ENCODE measurements at places on chromosomes 6 and 20.

- DNase-seq = no peak
These were observed 48.7 kb downstream of the NUDT3 start for GRCh38 chr6:34343806-34344205.

DNA sequence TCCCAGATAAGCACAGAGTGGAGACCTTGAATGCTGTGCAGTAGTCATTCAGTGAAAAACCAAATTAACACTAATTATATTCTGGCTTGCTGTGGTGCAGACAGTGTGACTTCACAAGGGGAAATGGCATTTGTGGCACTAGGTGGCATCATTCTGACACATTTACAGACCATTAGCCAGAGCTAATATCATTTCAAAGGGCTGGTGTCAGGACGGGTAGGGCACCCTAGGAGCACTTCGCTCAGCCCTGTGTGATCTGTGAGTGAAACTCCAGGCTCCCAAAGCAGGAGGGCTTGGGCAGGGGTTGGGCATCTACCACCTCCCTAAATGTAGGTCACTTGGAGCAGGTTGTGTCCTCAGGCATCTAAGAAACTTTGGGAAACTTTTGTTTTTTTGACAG, 555.8 kb downstream of the PKHD1 start:
- no peak for DNase-seq

- no peak for DNase-seq
These were observed 55.5 kb upstream of the CCDC167 start for GRCh38 chr6:37555040-37555781.

DNA sequence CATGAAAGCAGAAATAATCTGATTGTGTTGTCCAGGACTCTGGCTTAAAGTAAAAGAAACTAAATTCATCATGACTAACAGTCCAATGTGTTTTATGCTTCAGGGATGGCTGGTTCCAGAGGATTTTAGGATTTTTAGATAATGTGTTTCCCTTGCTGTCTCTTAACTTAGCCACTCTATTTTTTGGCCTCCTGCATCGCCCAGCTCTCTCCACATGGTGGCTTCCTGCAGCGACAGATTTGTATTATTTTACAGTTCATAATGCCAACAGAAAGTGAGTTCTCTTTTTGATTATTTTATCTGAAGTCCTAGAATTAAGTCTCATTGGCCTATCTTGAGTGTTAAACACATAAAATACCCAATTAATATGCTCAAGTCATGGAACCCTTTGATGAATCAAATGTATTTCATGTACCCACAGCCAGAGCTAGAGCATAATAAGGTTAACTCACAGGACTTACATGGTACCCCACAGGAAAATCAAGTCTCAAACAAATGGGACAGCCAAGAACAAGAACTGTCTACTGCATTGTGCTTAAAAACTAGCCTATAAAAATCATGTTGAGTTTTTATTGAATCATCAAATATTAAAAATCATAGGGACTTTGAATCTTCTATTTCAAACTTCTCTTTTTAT, 582.5 kb downstream of the DOK5 start:
- DNase-seq = no peak

DNA sequence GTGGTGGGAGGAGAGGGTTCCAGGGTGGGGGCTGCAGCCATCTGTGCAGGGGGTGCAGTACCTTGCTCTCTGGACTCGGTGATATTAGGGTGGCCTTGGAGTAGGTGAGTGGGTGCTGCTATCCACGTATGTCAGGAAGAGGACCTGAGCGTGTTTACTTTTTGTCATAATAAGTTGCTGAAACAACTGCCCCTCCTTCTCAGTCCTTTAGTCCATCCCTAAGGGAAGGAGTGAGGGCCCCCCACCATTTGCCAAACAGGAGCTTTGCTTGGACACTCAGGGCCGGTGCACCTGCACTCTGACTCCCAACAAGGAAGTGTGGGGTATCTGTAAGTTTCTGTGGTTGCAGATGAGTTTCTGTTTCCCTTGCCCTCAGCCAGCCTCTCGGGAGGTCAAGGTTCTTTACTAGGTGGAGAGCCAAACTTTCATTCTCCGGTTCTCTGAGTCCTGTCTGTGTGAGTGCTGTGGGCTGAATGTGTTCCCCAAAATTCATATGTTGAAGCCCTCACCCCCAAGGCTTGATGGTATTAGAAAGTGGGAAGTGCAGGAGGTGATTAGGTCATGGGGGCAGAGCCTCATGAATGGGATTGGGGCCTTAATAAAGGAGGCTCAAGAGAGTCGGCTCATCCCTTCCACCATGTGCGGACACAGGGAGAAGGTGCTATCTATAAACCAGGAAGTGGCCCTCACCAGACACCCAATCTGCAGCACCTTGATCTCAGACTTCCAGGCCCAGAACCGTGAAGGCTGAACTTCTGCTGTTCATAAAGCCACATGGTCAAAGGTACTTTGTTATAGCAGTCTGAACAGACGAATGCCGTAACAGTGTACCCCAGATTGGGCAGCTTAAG, 19.6 kb upstream of the CCR6 start:
- DNase-seq = no peak

- no peak for DNase-seq
These were observed 128.3 kb upstream of the TBX18 start for GRCh38 chr6:84892671-84893070.

- no peak for DNase-seq
These were observed 9.0 kb upstream of the SLC2A12 start for GRCh38 chr6:134061440-134061839.

DNA sequence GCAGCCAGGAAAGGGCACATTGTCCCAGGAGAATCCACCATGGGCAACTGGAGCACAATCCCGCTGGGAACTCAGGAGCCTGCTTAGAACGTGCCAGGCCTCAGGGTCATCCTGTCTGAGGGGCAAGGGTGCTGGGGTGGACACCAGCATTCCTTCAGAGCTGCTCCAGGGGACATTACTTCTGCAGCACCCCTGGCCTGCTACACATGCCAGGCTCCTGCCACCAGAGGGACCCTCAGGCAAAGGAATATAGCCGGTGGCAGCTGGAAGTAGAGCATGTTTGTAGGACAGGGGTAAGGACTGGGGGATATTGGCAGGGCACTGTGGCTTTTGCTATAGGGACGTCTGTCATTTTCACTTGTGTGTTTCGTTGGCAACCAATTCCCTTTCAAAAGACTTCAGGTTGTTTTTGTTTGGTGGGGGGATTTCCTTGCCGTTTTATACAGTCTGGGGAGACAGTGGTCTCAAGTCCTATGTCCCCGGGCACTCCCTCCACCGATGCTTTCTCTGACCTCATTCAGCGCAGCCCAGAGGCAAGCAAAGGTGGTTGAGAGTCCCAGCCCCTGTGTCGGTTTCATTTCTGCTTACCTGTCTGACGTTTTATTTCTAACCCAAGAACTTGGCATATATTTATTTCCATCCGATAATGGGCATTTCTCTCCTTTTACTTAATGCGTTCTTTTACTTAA, 130.8 kb downstream of the JPH2 start:
- peak; percentile 55 for DNase-seq

- no peak for DNase-seq
These were observed 589.2 kb downstream of the PHF3 start for GRCh38 chr6:64224819-64225218.

DNA sequence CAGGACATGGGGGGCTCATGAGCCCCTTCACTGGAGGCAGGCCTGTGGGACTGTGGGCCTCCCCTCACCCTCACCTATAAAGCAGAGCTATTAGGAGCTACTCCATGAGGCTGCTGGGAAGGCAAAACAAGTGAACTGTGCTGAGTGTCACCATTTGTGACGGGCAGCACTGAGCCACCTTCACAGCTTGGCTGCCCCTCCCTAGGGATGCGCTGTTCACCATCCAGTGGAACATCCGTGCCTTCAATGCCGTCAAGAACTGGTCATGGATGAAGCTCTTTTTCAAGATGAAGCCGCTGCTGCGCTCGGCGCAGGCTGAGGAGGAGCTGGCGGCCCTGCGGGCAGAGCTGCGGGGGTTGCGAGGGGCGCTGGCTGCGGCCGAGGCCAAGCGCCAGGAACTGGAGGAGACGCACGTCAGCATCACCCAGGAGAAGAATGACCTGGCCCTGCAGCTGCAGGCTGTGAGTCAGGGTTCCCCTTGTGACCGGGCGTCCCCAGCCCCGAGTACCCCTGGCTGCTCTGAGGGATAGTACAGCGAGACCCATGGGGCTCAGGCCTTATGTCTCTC, 38.4 kb downstream of the MYH7B start:
- DNase-seq = no peak

- no peak for DNase-seq
These were observed 10.8 kb downstream of the GSTA4 start for GRCh38 chr6:52984247-52984646.

- DNase-seq = no peak
These were observed 128.6 kb downstream of the RNF144B start for GRCh38 chr6:18515767-18516166.

- DNase-seq = no peak
These were observed 411.7 kb upstream of the SOX4 start for GRCh38 chr6:21181866-21182265.

DNA sequence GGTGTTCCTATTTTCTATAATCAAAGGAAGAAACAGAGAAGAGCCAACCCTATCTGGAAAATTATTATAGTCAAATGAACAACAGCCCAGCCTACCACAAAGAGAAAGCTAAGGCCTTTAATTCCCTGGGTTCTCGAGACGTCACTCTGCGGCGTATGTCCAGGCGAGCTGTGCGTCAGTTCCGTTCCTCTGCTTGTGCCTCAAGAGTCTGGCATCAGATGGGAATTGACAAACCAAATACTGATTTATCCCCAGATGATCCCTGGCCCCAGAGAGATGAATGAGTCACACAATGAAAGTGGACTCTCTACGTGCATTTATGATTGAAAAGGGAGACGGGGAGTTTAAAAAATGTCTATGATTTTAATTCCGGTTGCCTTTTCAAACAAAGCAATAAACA, 151.6 kb upstream of the PDE10A start:
- DNase-seq = no peak

DNA sequence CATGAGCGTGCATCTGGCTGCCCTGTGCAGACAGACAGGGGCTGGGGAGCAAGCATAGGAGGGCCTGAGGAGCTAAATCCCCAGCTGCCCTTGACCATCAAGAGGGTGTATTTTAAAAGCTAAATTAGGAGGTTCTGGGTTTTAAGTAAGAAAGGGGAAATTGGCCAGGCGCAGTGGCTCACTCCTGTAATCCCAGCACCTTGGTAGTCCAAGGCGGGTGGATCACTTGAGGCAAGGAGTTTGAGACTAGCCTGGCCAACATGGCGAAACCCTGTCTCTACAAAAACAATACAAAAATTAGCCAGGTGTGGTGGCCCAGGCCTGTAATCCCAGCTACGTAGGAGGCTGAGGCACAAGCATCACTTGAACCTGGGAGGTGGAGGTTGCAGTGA, 27.8 kb downstream of the SERPINB6 start:
- DNase-seq = peak; percentile 52

DNA sequence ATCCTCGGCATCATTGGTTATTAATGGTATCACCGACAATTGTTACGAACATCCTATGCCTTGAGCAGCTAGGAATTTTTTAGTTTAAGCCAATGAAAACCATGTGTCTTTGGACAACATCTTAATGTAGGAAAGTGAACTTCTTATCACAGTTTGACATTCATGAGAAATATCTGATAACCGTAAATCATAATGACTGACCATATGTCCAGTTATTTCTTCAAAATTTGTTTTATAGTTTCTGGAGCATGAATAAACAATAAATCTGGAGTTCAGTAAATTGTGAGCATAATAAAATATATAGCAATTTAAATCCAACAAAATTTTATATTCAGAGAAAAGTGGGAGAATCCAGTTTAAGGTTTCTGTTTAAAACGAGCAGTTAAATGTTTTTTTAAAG, 970.1 kb upstream of the ADGRB3 start:
- no peak for DNase-seq

- DNase-seq = no peak
These were observed 28.5 kb downstream of the TASP1 start for GRCh38 chr20:13610184-13610583.

- no peak for DNase-seq
These were observed 4.9 kb downstream of the SASH1 start for GRCh38 chr6:148347441-148348054.

GRCh38 chr6:17405944-17406245, 12.5 kb downstream of the CAP2 start:
- DNase-seq = no peak

DNA sequence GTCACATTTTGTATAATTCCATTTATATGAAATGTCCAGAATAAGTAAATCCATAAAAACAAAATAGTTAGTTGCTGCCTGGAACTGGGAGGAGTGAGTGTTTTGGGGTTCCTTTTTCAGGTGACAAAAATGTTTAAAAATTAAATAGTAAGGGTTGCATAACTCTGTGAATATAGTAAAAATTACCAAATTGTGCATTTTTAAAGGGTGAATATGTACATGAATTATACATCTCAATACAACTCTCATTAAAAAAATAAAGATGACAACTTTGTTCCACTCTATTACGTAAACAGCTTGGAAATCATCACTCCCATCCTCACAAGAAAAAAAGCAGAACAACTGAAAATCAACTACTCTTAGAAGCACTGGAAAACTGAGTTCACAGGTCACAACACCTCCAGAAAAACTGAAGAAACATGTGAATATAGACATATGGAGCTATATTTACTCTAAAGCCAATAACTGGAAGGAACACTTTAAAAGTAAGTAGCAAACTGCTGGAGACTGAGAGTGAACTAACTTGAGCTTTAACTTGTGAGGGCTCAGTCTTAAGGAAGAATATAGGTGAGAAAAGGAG, 40.0 kb downstream of the RANBP9 start:
- no peak for DNase-seq

DNA sequence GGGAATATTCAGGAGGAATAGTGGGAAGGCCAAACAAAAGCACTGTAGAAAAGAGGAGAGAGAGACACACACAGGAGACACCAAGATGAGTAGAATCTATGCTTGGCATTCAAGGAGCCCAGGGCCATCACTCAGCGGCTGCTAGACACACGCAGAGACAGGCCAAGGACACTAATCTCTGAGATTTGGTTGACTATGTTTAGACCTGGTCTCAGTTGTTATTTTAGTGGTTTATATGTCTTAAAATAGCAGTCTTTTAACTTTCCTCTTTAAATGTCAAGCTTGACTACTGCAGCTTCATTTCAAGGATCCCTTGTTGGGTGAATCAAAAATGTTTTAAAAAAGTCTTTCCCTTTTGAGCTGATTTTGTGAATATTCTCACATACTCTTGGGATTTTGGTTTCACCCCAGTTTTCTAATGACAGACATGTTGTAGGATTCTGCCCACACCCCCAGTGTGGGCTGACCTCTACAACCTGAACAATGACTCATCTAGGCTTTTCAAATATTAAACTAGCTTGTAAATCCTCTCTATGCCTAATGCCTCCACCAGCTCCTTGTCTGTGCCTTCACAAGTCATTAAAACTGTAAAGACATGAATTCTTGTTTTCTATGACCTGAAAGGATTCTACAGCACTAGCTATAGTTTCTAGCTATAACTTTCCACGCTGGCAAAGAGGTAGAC, 142.7 kb upstream of the EXOC2 start:
- DNase-seq = no peak

DNA sequence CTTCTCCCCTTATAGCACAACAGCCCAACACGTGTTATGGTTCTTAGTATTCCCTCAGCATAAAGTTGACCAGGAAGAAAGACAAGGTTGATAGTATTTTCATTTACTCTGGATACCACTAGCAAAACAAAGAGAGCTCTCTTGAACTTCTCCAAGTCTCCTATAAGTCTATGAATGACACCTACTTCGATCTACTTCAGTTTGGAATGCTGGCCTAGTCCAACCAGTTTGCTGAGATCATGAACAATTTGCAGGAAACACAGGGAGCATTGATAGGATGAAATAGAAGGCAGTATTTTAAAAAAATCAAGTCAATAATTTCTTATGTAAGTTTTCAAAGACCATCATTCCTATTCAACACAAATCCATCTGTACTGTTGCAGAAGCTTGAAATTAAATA, 93.6 kb downstream of the GJA10 start:
- DNase-seq = no peak

- peak; percentile 79 for DNase-seq
These were observed 38.6 kb upstream of the GGTLC1 start for GRCh38 chr20:24027229-24027628.

Data from activated CD8-positive, alpha-beta memory T cell treated with anti-CD3 and anti-CD28 coated beads, Interleukin-2, amount 50 U/mL, for 48 hours (primary cell).